ENCODE measurements at places on chromosomes 11 and 22. TPM values are rescaled to one million over a fixed set of nuclear protein-coding genes. Genes with fewer than 3 reads are reported as not detected.

The CASP1 gene
- not detected for total RNA-seq

The PNPLA3 gene
- total RNA-seq, result 2.1 TPM

The ADAMTS8 gene
- total RNA-seq, result 6.6 TPM

The MYRF gene
- total RNA-seq, result 56.9 TPM

The MUC5AC gene
- total RNA-seq, result not detected

The TPBGL gene
- 0.21 TPM for total RNA-seq

The DNAJB7 gene
- not detected for total RNA-seq

The USP2 gene
- total RNA-seq, result 28.3 TPM

The SERHL2 gene
- total RNA-seq, result 3.4 TPM

The SULT4A1 gene
- total RNA-seq, result 2.2 TPM
